ENCODE measurements at places on chromosomes 7 and 10. TPM values are rescaled to one million over a fixed set of nuclear protein-coding genes. Genes with fewer than 3 reads are reported as not detected.

GRCh38 chr10:37760817-37761216 is 96.6 kb downstream of the ZNF248 start:
- DNase-seq: no peak
- no peaks in the 10 kb centered on the region for H3K27me3 ChIP-seq
- H3K4me1 ChIP-seq: no peaks in the 10 kb centered on the region
- no peak overlapping the region for H3K4me3 ChIP-seq
- H3K36me3 ChIP-seq: no peaks in the 10 kb centered on the region

GRCh38 chr7:39617005-39617404 is 6.4 kb upstream of the RALA start:
- no peak overlapping the region for H3K27ac ChIP-seq
- H3K4me3 ChIP-seq: no peak overlapping the region
- DNase-seq: no peak
- H3K4me1 ChIP-seq: peaks cover 4% of the 10 kb centered on the region
- H3K36me3 ChIP-seq: peaks cover 2% of the 10 kb centered on the region

DNA sequence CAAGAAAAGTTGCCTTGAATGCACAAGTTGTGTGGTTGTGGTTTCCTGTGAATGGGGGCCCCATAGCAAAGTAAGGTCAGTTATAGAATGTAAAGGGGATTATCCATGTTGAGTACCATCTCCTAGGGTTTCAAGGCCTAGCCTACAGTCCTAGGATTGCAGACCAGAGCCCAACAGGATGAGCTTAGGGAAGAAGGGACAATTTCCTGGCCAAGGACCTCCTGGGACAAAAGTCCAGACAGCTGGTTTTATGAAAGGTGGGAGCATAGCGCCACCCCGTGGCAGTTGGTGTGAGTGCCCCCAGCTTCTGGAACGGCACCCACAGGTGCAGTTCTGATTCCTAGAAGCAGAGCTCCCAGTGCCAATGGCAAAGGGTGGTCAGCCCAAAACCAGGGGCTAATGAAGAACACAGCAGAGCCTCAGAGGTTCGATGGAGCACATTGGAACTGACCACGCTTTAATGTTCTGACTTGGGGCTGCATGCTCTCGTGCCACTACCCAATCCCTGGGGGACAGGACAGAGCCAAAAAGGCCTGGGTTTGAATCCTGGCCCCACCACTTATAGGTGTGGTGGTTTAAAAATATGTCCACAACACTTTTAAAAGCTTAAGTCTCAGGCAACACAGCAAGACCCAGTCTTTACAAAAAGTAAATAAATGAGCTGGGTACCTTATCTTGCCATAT is 25.8 kb upstream of the TMEM120A start:
- peaks cover 41% of the 10 kb centered on the region for H3K36me3 ChIP-seq
- H3K27ac ChIP-seq: no peak overlapping the region

DNA sequence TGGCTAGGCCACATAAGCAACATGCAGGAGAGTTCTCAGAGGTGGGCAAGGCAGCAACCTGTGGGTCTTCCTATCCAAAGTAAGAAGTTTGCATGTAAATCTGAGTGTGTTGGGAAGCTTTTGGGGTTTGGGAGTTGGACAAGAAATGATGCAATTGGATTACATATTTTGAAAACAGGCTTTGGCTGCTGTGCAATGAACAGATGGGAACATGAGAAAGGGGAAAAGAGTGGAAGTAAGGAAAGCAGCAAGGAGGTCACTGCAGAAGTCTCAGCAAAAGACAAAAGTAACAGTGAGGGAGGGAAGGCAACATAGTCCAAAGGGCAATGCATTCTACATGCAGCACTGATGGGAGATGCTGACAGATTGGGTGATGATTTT is 61.1 kb upstream of the C10orf90 start:
- H3K27ac ChIP-seq: no peak overlapping the region
- DNase-seq: no peak
- H3K27me3 ChIP-seq: no peaks in the 10 kb centered on the region
- no peaks in the 10 kb centered on the region for H3K36me3 ChIP-seq
- H3K4me1 ChIP-seq: no peaks in the 10 kb centered on the region
- H3K4me3 ChIP-seq: no peak overlapping the region

DNA sequence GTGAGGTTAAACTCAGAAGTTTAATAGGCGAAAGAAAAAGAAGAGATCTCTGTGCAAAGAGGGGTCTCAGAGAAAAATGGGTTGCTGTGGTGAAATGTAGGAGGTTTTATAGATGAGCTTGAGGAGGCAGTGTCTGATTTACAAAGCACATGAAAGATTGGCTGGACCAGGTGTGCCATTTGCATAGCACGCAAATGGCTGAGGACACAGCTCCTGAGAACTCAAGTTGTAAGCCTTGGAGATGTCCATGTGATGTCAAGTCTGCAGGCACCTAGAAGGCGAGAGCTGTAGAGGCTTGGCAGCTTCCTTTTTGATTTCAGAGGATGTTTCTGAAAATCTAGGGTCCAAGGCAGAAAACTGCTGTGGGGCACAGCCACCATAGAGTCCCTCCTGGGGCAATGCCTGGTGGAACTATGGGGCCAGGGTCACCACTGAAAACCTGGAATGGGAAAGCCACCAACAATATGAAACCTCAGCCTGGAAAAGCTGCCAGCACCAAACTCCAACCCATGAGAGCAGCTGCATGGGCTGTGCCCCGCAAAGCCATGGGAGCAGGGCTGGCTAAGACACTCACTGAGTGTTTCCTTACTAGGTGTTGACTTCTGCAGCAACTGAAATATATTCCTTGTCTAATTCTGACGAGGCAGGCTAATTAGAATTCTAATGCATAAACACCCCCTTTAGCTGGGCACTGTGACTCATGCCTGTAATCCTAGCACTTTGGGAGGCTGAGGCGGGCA is 96.9 kb upstream of the TNS3 start:
- no peak overlapping the region for H3K4me3 ChIP-seq
- H3K27me3 ChIP-seq: no peaks in the 10 kb centered on the region
- no peak for DNase-seq
- H3K4me1 ChIP-seq: no peaks in the 10 kb centered on the region

DNA sequence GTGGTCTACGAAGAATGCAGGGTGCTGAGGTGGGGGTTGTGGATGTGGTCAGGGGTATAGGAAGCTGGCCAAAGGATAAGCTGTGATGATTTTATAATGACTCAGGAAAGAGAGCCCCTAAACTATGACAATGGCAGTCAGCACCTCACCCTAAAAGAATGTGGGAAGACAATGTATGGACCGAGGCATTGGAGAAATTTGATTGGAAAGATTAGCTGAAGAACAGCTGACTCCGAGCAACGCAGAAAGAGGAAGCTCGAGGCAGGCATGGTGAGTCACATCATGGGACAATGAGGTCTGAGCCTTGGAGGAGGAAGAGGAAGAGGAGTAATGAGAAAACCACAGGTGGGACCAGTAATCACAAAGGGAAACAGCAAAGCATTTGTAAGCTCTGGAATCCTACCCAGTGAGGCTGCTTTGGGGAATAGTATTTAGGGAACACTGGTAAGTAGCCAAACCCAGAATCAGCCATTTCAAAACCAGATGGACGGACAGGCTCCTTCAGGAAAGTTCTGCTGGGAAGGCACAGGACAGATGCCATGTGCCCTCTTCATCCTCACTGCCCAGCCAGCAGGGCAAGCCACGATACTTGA is 295.4 kb downstream of the PRPF18 start:
- H3K27me3 ChIP-seq: peaks cover 3% of the 10 kb centered on the region
- DNase-seq: no peak
- no peak overlapping the region for H3K4me3 ChIP-seq
- H3K36me3 ChIP-seq: no peaks in the 10 kb centered on the region

DNA sequence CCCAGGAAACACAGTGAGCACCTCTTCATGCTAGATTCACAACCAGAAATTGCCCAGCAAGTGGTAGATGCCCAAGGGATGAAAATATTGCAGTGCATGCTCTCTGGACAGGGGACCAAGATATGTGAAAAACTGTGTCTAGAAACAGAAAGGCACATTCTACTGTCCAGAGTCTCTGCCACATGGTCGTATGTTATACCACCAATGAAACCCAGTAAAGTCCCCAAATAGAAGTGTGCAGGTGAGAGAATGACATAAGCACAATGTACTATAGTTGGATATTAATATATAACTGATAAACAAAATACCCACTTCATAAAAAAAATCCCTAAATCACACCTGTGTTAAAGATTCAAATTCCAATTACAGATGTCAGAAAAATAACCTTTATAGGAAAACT is 43.8 kb downstream of the RASGEF1A start:
- H3K4me1 ChIP-seq: peaks cover 17% of the 10 kb centered on the region
- no peaks in the 10 kb centered on the region for H3K36me3 ChIP-seq
- H3K27ac ChIP-seq: no peak overlapping the region
- H3K4me3 ChIP-seq: no peak overlapping the region

The AQP1 gene
- total RNA-seq: 0.21 TPM

The OSBPL3 gene
- 77.5 TPM for total RNA-seq

The FRMPD2 gene
- total RNA-seq: not detected
